Astrocyte of the hippocampus (primary cell): ENCODE measurements at places on chromosomes 2 and 18.

- peak; percentile 39 for DNase-seq
Observed at GRCh38 chr18:12879840-12880540, 4.0 kb downstream of the PTPN2 start.

- no peak for DNase-seq
Observed at GRCh38 chr18:6331872-6332271, 82.8 kb downstream of the L3MBTL4 start.

- peak; percentile 48 for DNase-seq
Observed at GRCh38 chr2:69026026-69026425, 13.0 kb downstream of the ANTXR1 start.

- DNase-seq = no peak
Observed at GRCh38 chr18:47929681-47930198, 719 bp downstream of the SMAD2 start.
